Renal cortex interstitium (tissue), 15 donors: ENCODE measurements at places on chromosomes 7 and 10. TPM values are rescaled to one million over a fixed set of nuclear protein-coding genes. Genes with fewer than 3 reads are reported as not detected.

EPDR1 gene
- polyA plus RNA-seq = 17.4 TPM

TRIM74 gene
- polyA plus RNA-seq = 3.4 TPM

DNA sequence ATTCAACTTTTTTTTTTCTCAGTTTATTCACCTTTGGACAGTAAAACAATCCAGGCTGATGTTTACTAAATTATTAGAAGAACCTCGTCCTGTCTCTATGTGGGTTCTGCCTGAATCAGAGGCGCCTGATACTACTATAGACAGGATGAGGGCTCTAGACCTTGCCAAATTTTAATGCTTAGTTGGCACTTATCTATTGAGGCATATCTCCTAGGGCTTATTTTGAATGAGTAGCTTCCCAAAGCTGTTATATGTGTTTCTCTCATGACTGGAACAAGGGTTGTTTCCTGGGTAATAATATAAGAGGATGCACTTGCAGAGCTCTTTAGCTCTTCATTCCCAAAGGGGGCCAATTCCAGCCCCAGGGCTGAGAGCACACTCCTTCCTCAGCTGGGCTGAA, 23.6 kb downstream of the HECW1 start:
- no peak for DNase-seq

DNA sequence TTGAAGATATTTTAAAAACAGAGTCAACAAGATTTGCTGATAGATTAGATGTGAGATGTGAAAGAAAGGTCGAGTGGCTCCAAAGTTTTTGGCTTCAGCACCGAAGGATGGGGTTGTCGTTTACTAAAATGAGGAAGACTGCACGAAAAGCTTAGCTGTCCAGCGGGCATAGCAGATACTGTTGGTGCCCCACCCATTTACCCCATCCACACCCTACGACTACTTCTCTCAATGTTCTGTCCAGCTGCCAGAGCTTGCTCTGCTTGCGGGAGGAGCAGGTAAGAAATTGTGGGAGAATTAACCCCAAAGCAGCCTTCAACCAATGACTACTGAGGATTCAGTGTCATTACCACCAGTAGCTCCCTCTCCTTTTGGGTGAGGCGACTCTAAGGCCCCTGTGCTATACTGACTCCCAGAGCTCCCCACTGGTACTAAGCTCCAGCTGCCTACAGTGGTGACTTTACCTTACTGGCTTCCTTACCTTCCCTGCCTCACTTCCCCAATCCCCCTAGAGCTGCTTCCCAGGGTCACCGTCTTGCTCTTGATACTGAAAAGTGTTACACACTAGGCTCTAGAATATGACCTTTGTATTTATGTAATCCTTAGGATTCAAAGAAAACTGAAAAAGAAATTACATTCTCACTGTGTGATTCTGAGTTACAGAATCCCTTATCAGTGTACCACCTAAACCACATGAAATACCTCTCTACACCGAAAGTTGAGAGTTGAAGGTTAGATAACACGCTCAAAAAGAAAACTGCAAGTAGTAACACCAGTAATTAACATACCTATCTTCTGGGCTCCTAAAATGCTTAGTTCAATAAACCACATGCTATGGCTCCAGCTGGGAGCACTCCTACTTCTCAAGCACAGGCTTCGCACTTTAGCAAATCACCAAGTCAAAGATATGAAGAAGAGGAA, 22.3 kb downstream of the CACUL1 start:
- DNase-seq = no peak

GRCh38 chr10:46017733-46018132, 12.7 kb downstream of the NCOA4 start:
- no peak for DNase-seq

DNA sequence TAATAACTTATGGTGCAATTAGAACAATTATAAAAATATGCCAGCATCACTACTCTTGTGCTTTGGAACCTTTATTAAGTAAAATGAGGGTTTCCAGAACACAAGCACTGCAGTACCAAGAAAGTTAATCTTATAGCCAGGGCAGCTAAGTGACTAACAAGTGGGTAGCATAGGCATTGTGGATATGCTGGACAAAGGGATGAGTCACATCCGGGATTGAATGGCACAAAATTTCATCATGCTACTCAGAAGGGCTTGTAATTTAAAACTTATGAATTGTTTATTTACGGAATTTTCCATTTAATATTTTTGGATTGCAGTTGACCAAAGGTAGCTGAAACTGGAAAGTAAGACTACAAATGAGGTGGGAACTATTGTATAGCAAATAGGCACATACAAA, 250.6 kb downstream of the C7orf25 start:
- no peak for DNase-seq
